ENCODE measurements at places on chromosomes 16 and 17.
A peak's percentile ranks its signal among the peaks of the same experiment; 100 is the strongest.

- peak; percentile 4 for DNase-seq
Observed at GRCh38 chr17:43545383-43545632, 832 bp downstream of the ETV4 start.

- no peak for DNase-seq
Observed at GRCh38 chr16:89931964-89932363, 8.8 kb downstream of the TUBB3 start.

- no peak for DNase-seq
Observed at GRCh38 chr17:67520252-67520906, 143.3 kb downstream of the PITPNC1 start.

GRCh38 chr16:85227084-85227945, 115.0 kb upstream of the CIBAR2 start:
- DNase-seq: no peak

DNA sequence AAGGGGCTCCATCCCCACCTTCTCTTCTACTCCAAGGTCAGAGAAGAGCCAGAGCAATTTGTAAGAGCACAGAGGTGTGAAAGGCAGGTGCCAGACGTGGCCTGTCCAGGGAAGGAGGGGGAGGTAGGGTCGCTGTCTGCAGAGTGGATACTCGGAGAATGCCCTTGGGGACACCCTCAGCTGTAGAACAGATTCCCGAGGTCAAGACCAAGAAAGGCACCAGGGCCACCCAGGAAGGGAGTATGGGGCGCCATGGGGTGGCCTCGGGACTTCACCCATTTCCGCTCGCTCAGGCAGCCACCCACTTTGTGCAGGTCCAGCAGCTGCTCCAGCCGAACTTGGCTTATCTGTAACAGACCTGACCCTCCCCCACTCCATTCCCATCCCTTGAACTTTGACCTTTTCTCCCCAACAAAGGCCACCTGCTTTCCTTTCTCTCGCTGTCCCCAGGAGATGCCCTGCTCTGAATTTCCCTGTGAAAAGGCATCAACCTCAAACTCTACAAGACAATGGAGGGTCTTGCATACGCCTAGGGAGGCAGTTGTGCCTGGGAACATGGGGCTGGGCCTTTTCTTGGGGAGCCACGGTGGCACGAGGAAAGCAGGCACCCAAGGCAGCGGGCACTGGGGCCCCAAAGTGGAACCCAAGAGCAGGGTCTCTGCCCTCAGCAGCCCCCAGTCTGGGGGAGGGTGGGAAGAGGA, 11.3 kb upstream of the AXIN2 start:
- no peak for DNase-seq

- peak; percentile 21 for DNase-seq
Observed at GRCh38 chr16:57092786-57093411, 516 bp downstream of the CPNE2 start.

DNA sequence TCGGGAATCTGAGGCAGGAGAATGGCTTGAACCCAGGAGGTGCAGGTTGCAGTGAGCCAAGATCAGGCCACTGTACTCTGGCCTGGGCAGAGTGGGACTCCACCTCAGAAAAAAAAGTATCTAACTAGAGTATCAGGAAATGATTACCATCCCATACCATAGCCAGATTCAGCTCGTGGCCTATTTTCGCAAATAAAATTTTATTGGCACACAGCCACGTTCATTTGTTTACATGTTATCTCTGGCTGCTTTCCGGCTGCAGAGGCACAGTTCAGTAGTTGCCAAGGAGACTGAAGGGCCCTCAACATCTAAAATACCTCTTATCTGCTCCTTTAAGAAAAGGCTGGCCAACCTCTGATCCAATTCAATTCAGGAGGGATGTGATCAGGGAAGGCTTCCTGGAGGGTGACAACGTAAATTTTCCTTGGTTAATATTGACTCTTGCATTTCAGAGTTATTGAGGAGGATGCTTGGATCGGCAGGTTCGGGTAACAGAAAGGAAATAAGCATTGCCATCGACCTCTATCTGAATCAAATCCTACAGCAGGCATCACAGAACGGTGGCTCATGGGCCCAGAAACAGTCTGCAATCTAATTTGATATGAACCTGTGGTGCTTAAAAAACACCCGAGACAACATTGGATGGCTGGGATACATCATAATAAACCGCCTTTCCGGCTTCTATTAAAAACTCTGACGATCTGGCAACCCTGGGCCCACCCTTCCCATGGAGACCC, 73.8 kb downstream of the XYLT1 start:
- DNase-seq: peak; percentile 45

GRCh38 chr16:30476991-30477390, 4.4 kb downstream of the ITGAL start:
- DNase-seq: no peak

DNA sequence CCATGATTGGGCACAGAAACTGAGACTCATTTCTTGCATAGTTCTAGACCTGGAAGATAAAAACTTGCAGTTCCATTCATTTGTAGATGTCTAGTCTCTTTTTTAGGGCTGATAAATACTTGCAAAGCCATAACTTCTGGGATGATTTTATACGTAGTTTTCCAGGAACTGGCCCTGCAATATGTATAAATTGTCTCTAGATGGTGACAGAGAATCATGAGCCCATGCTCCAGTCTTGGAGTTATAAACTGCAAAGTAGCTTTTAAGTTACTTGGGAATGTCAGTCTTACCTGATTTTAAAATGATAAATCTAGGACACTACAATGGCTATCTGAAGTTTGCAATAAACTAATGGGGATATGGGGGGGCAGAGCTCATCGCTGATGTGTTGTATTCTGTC, 3.0 kb upstream of the ADAMTS18 start:
- no peak for DNase-seq

DNA sequence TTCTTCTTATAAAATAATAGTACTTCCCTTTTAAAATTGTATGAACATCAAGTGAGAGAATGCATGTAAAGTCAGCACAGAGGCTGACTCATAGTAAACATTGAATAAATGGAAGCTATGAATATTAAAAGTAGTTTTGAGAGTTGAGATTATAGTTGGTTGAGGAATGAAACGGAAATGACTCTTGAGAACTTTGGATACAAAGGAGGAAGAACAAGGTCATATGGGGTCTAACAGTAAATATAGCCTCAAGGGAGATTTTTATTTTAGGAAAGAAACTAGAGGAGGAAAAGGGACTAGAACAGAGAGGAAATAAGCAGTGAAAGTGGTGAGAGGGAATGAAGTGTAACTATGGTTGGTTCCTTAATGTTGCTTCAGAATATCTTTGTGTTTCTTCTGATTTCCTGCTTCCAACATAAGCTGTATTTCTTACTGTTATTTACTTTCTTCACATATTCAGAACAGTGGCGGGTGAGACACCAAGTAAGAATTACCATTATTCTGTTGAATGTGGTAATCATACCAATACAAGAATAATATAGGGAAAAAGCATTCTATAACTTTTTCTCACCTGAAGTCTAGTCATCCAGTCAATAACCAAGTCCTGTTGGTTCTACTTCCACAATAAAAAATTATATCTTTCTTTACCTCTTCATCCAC, 165.1 kb downstream of the CHD9 start:
- DNase-seq: no peak

DNA sequence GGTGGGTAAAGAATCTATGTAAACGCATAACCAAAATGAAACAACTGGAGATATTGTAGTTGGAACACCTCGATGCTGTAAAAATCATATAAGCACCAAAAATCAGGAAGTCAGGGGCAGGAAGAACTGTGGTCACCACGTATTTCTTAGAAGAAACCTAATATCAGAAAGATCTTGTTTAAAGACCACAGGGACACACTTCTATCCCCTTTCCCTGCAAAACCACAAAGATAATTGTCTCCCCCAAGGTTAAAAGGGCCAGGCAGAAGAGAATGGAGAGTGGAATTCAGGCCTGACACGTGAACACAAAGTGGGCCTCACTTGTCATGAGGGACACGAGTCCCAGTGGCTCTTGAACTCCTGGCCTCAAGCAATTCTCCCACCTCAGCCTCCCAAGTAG, 68.1 kb downstream of the GSG1L start:
- no peak for DNase-seq

GRCh38 chr16:67186550-67186950, 2.8 kb upstream of the MATCAP1 start:
- DNase-seq: no peak

- DNase-seq: peak; percentile 40
Observed at GRCh38 chr16:87344931-87345631, 27.9 kb upstream of the C16orf95 start.

- no peak for DNase-seq
Observed at GRCh38 chr17:40091691-40092397, 8.5 kb downstream of the NR1D1 start.

DNA sequence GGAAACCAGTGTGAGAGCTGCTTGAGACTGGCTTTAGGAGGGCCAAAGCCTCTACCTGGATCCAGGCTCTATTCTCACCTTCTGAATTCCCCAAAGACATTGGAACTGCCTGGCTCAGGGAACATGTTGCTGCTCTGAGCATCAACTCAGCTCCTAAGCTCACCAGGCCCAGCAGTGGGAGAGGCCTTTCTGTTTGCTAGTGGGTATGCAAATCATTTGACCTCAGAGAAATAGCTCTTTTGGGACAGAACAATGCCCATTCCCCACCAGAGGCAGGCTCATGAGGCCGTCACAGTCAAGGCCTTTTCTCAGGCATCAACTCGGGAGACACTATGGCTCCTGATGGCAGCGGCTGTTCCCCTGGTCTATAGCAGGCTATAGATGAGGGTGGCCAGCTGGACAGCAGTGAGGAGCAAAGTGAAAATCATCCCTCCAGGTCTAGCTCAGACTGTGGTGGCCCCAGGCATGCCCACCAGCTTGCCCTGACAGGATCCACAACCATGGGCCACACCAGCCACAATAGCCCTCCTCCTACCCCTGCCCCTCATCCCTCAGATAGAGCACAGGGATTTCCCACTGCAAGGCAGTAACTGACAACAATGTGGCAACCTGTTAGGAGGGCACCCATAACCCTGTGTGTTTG, 30.4 kb upstream of the GFOD2 start:
- DNase-seq: no peak

- DNase-seq: no peak
Observed at GRCh38 chr16:7805686-7806396, 473.2 kb downstream of the RBFOX1 start.

- no peak for DNase-seq
Observed at GRCh38 chr17:49290690-49291359, 60.2 kb upstream of the PHOSPHO1 start.

DNA sequence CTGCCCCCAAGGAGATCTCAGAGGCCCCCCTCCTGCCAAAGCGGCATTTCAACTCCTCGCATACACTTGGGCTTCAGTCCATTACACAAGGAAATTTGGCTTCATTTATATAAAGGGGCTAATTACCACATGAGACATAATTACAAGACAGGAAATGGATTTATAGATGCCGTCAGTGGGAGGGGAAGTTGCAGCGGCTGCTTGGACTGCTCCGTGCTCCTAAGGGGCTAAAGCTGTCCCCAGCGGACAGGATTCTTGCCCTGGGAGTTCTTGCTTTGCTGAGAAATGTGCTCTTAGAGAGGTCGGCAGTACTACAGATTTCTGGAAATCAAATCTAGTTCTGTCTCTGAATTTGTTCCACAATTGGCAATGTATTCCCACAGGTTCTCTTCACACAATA, 57.2 kb upstream of the NLK start:
- DNase-seq: no peak

- DNase-seq: no peak
Observed at GRCh38 chr17:14429084-14429483, 128.2 kb downstream of the HS3ST3B1 start.

GRCh38 chr16:50657241-50657640, 23.9 kb downstream of the SNX20 start:
- DNase-seq: no peak

DNA sequence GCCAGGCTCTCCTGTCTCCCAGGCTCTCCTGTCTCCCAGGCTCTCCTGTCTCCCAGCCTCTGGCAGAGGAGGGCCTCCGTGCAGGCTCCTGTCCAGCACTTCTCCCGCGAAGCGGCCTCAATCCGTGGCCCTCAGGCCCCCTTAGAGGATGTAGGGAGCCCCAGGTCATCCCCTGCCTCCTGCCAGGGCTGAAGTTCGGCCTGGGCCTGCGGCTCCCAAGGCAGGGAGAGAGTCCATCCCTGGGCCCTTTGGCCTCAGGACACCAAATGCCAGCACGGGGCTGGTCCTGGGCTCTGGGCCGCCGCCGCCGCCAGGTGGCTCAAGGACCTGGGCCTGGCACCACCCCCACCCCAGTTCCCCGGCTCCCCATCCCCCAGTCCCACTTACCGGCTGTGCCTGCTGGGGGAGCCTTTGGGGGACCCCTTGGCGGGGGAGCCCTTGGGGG, 370 bp downstream of the EVPL start:
- no peak for DNase-seq

GRCh38 chr17:48641541-48642058, 15.4 kb upstream of the HOXB9 start:
- DNase-seq: no peak

GRCh38 chr16:67419931-67420330, 3.7 kb upstream of the ZDHHC1 start:
- no peak for DNase-seq

DNA sequence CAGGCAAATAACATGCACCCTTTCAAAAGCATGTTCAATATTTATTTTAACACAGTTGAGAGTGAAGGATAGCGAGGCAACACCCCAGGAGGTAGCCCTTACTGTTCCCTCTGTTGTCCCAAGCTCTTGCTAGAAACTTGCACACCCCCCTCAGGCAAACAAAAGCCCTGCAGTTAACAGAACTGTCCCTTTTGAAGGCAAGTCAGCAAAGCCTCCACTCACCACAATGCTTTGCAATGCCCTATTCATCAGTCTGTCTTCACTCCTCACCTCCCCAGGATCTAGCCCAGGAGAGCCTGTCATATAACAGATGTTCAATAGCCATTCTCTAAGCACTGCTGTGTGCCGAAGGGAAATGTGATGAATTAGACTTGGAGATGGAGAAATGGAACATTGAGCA, 3.5 kb upstream of the CNEP1R1 start:
- no peak for DNase-seq

- no peak for DNase-seq
Observed at GRCh38 chr16:90040152-90041023, 21.1 kb upstream of the DBNDD1 start.

- no peak for DNase-seq
Observed at GRCh38 chr16:86681031-86681756, 102.8 kb downstream of the FOXL1 start.

DNA sequence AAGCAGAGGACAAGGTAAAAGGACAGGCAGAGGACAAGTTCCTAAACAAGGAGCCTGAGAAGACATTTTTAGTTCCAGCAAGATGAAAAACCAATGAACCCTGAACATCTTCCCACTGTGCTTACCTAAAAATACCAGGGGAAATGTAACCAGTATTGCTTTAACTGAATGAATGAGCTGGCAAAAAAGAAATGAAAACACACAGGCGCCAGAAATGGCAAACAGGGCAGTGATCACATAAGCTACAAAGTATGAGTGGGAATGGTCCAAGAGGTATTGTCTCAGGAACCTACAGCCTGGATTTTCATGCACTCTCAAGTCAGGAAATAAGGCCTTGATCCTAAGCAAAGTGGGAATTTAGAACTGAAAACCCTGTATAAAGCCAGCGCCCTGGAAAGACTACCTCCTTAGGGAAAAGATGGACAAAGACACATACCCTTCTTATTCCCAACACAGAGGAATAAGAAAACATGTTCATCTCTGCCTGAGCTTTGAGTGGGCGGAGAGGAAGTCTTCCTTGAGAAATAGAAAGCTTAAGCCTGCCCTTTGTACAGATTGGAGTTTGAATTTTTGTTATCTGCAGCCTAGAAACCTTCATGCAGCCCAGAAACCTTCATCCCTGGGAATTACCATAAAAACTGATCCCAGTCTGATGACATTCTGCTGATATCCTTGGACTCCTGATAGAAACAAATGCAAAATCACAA, 2.1 kb downstream of the CMTM2 start:
- DNase-seq: no peak
